Tibial nerve (tissue), 4 donors: ENCODE measurements at places on chromosomes 4 and X.

DNA sequence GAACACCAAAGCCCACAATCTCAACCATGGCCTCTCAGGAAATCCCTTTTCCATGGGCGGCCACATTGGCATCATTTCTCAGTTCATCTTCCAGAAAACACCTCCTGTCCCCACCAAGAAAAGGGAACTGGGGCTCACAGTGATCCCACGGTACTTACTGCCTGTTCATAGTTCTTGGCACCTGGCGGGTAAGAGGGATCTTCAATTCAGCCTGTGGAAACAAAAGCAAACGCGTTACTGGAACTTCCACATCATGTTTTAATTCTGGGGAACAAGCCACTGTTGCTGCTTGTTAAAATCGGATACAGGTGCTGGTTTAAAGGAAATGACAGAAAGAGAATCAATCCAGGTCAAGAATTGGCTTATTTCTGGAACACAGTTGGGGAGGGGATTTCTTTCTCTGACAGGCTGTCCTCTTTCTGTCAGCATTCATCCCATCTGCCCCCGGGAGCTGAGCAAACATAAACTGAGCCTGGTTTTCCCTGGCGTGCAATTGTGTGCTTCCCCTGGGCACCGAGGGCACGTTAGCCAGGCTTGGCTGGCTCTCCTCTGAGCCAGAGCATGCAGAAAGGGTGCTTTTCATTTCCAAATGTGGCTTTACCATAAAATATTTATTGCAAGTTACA lies 16.8 kb downstream of the CLNK start:
- DNase-seq, result no peak

DNA sequence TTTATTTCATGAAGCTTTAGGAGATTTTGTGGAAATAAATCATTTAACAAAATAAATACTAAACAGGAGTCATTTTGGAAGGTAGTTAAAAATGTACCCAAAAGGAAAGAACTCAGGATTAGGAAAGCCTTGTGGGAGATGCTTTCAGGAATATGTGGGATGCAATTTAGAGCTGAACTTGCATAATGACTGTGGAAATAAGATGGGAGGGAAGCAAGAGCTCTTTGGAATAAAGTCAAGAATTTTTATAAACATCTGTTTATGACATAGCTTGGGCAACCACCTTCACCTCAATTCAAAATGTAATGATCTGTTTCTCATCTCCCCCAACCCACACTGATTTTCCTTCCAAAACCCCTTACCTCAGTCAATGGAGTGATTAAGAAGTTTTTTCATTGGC lies 623.8 kb downstream of the FAT4 start:
- DNase-seq, result no peak

- DNase-seq, result no peak
Measured at GRCh38 chr4:15143551-15143950, 141.3 kb downstream of the CPEB2 start.

- DNase-seq, result no peak
Measured at GRCh38 chr4:183304067-183304466, 16.0 kb downstream of the CLDN22 start.

GRCh38 chrX:87890437-87890836 lies 372.8 kb downstream of the KLHL4 start:
- no peak for DNase-seq

DNA sequence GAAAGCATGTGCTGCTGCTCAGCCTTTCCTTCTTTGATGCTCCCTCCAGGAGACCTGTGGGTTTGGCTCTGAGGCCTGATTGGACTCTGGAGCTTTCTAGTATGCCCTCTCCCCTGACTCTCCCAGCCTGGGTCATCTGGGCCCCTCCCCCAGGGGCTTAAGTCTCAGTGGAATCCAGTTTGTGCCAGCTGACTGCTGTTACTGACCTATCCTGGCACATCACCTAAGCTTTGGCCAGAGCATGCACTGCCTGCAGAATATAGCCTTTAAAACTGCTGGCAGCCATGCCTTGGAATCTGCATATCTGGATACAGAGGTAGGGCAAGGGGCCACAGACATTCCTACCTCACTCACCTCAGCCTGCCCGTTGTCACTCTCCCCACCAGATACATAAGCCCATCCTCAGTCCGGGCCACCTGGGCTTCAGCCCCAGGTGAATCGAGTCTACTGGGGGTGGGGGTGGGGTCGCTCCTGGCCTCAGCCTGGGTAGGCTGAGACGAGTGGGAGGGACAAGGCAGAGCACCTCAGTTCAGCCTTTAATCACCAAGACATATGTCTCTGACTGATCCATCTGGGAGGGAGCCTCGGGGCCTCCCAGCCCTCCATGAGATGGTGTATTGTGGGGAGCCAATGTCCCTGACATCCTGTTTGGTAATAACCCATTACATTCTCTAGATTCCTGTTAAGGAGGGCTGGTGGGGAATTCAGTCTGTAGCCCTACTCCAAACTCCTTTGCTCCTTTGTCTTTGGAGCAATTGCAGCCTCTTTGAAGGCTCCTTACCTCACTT lies 61.2 kb downstream of the STARD8 start:
- DNase-seq, result no peak

DNA sequence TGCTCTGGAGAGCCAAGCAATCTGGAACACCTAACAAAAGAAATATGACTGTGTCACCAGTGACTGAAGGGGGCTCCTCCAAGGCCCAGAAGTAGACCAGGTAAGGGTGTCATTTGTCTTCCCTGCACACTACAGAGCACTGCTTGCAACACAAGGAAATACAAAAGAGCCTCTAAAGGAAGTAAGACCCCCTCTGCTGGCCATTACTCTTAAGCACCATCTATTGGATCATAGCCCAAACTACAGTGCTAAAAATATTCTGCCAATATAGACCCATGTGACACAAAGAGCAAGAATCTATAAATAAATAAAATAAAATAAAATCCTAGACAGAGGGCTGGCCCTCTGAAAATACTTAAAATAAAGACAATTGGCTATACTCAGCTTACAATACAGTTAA lies 528.7 kb downstream of the TMA16 start:
- DNase-seq, result no peak

DNA sequence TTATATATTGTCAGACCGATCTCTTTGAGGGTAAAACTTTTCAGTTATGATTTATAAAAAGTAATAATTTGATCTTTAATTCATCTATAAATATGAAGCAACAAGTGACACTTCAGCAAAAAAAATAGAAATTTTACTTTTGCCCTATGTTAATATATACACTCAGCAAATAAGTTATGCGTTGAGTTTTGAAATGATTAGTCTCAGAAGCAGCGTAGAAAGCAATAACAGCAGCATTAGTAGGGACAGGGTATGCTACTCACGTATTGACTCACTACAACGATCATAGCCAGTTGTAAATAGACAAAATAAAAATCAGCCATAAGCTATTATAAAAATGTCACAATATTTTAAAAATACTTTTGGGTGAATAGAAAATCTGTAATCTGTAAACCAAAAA lies 1229.2 kb downstream of the ADGRL3 start:
- DNase-seq, result no peak

- DNase-seq, result no peak
Measured at GRCh38 chr4:80431203-80431965, 95.9 kb downstream of the CFAP299 start.
